Inflammatory macrophage (primary cell): ENCODE measurements at places on chromosomes 7 and 10.

- no peak for DNase-seq
Measured at GRCh38 chr7:142788303-142789289, 17.8 kb downstream of the PRSS2 start.

DNA sequence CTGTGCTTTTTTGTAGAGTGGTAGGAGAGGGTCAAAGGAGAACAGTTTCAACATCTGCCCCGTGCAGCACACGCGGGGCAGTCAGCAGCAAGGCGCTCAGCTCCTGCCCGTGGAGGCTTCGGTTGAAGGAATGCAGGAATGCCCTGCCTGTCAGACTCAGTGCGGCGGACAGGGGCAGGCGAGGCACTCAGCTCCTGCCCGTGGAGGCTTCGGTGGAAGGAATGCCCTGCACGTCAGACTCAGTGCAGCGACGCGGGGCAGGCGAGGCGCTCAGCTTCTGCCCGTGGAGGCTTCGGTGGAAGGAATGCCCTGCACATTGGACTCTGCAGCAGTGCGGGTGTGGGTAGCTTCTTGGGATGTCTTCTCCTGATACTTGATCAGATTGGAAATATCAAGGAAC is 37.0 kb downstream of the PPP2R2D start:
- no peak for DNase-seq

- DNase-seq, result no peak
Measured at GRCh38 chr7:151585744-151586393, 66.2 kb upstream of the RHEB start.

- DNase-seq, result no peak
Measured at GRCh38 chr7:76198202-76198601, 3.5 kb upstream of the SRRM3 start.

DNA sequence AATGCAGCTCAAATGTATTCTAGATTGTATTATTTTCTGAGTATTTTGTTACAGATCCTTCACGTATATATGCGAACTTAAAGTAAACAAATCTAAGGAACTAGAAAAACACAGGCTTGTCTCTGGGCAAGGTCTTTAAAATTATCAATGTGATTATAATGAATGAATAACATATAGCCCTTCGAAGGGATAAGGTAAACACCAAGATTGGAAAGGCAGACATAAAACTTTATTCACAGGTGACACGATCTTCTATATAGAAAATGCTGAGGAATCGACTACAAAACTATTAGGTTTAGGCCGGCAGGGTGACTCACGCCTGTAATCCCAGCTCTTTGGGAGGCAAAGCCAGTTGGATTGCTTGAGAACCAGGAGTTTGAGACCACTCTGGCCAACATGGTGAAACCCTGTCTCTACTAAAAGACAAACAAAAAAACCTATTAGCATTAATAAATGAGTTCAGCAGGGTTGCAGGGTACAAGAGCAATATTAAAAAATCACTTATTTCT is 80.4 kb downstream of the CNNM2 start:
- no peak for DNase-seq

- no peak for DNase-seq
Measured at GRCh38 chr7:136063326-136063666, 86.1 kb upstream of the MTPN start.

DNA sequence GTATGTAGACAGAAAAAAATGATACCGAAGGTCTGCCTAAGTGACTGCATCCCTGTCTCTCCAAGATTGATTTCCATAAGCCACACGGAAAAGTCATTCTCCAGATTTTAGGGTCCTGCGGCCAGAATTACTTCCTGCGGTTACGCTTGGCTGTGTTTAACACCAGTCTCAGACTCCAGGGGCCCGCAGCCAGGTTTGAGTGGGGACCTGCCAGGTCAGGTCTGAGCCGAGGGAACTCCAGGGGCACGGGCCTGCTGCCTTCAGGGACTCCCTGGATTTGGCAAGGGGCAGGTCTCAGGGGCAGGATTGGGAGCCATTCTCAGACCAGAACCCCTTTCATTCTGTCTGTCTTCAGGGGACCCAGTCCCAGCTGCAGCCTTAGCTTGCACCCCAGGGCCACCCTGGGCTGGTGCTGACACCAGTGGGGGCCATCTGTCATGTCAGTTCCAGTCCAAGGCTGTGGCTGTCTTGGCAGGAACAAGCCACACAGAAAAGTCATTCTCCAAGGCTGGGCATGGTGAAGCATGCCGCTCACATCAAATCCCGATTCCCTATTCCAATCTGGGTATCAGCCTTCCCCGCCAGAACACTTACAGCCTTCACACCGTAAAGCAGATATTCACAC is 39.0 kb downstream of the TMEM120A start:
- DNase-seq, result no peak

DNA sequence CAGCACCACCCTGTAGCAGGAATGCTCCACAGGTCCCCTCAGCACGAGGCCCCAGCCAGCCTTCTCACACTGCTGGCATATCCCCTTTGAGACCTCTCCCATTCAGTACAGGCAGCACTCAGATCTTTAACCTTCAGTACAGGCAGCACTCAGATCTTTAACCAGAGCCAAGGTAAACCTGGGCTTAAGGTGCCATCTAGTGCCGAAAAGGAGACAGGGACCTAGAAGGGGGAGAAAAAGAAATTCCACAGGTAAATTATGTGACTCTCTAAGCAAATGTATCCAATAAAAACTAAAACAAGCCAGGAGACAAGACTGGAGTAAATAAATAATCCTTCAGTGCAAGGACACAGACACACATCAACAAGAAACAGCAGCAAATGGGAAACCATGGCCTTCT is 358.6 kb downstream of the PTPRN2 start:
- DNase-seq, result no peak

- no peak for DNase-seq
Measured at GRCh38 chr7:66919304-66919703, 1.7 kb upstream of the TMEM248 start.

DNA sequence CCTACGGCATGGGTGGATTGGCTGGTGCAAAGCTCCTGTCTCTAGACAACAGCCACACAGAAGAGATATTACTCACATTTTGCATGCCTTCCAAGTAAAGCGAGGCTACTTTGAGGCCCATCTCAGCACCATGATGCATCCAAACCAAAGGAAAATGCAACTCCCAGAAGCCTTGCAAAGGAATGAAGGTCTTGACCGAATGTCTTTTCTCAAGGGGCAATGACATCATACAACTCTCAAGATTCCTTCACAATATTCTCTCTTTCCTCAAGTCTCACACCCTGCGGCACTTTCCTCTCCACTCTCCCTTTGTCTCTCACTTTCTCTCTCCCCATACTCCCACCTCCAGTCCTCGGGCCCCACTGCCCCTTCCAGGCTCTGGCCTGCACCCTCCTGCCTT is 44.8 kb upstream of the CPXM2 start:
- DNase-seq, result no peak

DNA sequence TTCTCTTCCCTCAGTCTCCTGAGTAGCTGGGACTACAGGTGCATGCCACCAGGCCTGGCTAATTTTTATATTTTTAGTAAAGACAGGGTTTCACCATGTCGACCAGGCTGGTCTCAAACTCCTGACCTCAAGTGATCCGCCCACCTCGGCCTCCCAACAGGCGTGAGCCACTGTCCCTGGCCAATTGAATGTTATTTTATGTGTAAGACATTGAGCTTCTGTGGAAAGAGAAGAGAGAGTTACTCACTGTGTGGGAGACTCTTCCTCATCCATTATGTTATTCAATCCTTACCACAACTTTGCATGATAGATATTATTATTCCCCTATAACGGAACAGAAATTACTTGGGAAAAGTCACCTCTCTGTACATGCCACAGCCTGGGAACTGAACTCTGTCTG is 32.6 kb upstream of the MXI1 start:
- DNase-seq, result peak; percentile 79

DNA sequence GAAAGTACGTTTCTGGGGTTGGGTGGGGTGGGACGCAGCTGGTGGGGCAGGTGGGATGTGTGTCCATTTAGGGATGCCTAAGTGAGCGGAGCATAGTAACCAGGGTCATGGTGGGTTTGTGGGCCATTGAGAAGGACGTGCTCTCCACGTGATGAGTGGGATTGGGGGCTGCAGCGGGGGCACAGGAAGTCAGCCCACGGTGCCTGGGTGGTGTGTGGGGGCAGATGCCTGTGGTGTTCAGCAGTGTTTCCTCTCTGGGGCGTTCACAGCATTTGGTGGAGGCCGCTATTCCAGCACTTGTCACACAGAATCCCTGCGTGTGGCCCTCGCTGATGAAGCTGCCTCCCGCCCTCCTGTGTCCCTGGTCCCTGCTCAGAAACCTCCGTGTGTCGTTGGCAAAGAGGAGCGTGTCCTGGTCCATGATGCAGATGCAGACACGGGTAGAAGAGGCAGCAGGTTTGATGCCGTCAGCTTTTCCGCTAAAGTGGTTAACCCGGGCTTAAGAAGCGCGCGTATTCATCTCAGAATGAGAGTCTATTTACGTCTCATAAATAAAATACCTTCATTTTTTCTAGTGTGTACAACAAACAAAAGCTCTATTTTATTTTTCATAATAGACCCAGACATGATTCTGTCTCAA is 274.2 kb downstream of the ADARB2 start:
- no peak for DNase-seq

- DNase-seq, result no peak
Measured at GRCh38 chr7:53672681-53673080, 637.2 kb downstream of the POM121L12 start.

GRCh38 chr10:17795813-17796594 is 13.1 kb upstream of the MRC1 start:
- DNase-seq, result no peak

DNA sequence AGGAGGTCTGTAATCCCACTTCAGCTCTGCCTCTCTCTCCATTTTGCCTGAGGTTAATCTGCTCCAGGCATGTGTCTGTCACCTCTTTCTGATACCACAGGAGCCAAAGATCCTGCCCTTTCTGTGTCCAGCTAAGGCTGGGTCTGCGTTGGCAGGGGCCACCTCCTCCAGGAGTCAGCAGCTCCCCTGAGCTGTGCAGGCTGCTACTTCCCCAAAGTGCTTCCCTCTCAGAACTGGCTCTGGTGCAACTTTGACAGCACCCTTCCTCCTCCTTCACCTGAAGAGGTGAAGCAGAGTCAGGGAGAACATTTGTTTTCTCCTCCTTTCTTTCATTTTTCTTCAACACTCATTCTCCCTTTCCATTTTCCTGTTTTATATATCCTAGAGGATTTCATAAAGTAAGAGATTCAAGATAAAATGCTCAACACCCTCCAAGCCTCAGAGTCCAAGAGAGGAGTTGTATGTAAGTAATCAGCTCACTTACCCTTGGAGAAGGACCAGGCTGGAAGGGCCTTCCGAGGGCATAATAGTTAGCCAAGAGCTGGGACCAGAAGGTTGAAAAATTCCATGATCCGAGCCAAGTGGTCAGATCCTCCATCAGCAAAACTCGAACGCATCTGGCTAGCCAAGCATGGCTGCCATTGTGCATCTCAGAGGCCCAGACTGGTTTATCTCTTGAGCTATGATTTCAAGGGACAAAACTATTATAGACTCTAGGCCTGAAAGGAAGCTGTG is 257.3 kb downstream of the PTEN start:
- DNase-seq, result peak; percentile 68

GRCh38 chr10:5949009-5949759 is 28.2 kb downstream of the IL15RA start:
- peak; percentile 66 for DNase-seq

DNA sequence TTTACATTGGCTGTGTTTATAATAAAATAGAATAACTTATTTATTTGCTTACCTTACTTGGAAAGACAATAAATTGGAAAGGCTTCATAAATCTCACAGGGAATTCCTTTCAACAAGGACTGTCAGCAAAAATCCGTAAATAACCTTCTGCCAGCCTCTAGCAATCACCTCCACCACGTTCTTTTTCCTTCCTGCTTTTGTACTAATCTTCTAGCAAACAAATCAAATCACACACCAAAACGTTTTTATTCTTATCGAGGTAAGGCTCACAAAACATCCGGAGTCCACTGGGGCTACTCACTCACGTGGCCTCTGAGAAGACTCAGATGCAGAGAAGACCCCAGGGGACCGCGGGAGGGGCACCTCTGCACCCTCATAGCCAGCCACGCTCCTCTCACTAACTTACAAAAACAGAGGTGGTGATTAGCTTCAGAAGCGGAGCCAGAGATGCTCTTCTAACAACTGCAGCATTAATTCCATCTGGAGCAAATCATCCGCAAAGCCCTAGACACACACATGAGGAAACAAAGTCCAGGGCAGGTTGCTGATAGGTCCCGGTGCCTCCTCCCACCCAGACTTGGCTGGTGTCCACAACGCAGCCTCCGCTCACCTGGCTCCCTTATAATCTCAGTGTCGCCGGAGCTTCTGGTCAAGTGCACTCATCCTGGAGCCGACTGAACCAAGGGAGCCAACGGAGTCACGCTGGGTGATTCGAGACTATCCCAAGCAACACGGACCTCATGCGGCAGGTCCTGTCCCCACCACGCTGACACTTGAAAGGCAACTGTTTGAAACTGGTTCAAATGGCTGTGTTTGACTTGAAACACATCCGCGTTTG is 22.5 kb downstream of the CTBP2 start:
- DNase-seq, result no peak

DNA sequence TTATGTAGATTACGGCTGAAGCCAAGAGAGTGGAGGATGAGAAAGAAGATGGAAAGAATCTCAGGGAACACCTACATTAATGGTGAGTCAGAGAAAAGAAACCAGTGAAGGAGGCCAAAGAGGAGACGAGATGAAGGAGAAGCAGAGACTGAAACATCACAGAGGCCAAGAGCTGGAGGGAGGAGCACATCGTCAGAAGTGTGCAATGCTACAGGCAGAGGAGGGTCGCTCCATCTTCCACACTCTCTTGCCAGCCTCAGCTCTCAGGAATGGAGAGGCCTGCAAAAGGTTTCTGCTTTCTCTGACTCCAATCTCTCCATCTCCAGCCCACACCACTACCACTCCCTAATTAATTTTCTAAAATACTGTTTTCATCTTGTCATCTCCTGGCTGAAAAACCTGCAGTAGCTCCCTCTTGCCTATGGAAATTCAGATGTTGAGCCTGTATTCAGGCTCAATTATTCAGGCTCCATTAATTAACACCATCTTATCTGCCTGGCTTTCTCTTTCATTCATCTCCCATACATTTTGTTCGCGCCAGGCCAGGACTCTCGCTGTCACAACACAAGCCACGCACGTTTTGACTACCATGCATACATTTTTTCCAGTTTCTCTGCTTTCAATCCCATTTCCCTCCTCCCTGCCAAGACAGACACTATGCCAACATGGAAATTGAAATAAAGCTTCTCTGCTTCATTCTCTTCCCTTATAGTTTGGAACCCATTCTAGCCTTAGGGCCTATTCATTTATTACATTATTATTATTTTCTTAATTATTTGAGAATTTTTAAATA is 165.8 kb downstream of the INHBA start:
- DNase-seq, result no peak

DNA sequence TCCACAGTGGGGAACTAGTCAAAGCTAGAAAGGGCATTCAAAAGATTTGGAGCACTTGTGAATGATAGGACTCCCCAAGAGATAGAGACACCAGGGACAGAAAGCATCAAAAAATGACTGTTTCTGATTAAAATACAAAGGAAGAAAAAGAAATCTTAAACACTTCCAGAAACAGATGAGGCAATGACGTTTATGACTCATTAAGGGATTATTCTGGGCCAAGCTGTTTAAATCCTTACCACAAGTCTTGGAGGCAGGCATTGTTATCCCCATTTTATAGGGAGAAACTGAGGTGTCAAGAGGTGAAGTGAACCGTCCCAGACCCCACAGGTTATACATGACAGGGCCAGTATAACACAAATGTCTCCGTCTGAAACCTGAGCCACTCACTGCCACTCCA is 68.3 kb upstream of the AMPH start:
- DNase-seq, result no peak
